AG09319 (cell line): ENCODE measurements at places on chromosomes 7 and 10.

DNA sequence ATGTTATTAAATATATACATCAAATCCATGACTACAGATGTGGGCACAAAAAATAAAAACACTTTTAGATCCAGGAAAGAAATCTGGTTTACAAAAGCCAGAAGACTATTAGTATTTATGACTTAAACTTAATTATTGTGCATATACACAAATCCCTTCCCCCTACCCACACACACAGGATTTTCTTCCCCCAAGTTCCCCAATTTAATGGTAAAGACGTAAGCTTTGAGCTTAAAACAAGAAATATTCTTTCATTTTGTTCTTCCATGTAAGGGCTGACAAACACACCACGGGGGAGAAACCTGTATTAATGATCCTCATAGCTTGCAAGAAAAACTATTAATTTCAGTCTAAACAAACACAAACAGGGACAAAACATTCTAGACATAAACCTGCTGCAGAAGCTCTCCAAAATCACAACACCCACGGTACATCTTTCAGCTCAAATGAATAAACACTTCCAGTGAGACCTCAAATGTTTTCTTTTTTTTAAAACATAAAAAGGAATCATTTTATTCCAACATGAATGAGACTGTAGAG lies 28.5 kb downstream of the OSBPL3 start:
- DNase-seq, result no peak

DNA sequence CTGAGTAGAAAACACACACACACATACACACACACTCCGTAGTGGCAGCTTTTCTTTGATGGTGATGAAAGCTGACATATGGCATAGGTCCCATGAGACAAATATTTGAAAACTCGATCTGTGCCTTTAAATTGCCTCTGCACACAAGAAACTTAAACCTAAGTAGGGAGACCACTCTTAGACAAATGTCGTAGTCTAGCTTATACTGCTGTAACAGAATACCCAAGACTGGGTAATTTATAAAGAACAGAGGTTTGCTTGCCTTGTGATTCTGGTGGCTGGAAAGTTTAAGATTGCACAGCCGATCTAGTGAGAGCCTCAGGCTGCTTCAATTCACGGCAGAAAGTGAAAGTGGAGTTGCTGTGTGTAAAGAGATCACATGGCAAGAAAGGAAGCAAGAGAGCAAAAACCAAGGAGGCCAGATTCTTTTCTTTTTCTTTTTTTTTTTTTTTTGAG lies 489.4 kb upstream of the SORCS1 start:
- DNase-seq, result peak; percentile 27

DNA sequence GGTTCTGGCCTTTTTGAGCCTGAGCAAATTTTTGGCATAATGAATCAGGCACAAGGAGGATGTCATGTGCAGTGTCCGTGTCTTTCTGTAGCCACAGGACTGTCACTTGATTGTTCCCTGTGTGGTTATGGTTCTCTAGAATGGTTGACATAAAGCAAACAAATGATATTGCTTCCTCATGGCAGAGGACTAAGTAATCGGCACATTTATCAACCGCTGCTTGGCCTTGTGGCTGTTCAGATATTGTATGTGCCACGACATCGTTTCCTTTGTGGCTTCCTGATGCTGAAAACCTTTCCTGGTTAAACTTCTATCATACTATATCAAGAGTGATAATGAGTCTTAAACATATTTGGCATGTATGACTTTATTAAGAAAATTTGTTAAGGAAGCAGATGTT lies 598.8 kb downstream of the SUGCT start:
- no peak for DNase-seq

GRCh38 chr10:78672918-78673317 lies 395.8 kb upstream of the ZMIZ1 start:
- DNase-seq, result no peak

- no peak for DNase-seq
These were observed 531.2 kb downstream of the HTR7 start for GRCh38 chr10:90326498-90327267.

- DNase-seq, result no peak
These were observed 35.2 kb downstream of the STK17A start for GRCh38 chr7:43618073-43618472.

DNA sequence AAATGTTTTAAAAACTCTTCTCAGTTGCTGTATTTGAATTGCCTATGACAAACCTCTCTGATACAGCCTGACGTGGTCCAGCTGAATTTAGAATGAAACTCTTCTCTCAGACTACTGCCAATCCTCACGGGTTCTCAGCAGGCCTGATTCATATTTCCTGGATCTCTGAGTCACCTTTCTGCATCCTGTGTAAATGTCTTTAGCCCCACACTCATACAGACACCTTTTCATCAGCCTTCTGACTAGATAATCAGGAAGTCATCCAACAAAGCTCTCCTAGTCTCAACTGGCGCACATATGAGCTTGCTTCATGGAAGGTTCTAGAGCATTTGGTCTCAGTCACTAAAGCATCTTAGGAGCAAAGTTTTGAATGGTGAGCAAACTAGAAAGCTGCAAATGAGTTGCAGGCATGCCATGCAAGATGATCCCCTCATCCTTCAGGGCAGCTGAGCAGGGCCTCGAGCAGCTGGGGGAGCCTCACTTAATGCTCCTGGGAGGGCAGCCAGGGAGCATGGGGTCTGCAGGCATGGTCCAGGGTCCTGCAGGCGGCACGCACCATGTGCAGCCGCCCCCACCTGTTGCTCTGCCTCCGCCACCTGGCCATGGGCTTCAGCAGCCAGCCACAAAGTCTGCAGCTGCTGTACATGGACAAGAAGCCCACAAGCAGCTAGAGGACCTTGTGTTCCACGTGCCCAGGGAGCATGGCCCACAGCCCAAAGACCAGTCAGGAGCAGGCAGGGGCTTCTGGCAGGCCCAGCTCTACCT lies 182.8 kb downstream of the ARHGAP12 start:
- DNase-seq, result peak; percentile 40

DNA sequence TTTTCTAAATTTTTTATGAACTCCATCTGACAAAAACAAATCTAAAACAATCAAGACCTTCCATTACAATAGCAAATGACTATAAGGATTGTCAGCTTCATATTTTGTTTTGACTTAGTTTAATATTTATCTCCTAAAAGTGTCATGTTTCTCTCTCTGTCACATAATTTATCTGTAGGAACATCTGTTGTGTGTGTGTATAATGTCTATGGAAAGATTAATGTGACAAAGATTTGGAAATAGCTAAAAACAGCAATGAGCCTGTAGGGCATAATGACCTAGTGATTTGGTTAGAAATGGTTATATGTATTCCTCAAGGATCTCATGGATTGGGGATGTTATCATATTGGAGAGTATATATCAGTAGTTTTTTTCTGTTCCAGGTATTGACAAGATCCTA lies 69.6 kb upstream of the MDFIC start:
- no peak for DNase-seq

GRCh38 chr10:72259491-72260238 lies 14.1 kb upstream of the DDIT4 start:
- peak; percentile 53 for DNase-seq

DNA sequence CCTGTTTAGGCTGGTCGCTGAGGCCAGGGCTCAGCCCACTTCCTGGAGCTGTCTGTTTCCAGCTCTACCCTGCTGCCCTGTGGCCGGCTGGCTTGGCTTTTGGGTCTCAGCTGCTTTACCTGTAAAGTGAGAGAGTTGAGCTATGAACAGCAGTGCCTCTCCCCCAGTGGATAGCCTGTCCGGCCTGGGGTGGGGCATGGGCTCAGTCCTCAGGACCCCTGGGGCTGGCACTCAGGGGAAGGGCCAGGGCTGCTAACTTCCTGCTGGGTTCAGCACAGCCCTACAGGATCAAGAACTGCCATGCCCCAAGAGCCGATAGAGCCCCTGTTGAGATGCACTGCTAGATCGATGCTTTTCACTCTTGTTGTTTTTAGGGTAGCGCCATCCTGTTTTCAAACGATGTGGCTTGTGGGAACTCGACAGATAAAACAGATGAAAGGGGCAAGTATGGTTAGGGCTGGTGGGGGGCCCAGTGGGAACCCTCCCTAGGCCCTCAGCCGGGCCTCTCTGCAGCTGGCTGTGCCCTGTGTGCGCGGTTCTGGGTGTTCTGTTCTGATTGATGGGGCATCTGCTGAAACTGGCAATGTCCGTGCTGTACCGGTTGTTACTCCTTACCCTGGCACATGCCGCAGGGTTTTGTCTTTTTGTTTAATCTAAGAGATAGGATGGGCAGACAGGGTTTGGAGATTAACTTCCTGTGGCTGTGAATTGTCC lies 10.0 kb upstream of the SFRP5 start:
- DNase-seq, result no peak

DNA sequence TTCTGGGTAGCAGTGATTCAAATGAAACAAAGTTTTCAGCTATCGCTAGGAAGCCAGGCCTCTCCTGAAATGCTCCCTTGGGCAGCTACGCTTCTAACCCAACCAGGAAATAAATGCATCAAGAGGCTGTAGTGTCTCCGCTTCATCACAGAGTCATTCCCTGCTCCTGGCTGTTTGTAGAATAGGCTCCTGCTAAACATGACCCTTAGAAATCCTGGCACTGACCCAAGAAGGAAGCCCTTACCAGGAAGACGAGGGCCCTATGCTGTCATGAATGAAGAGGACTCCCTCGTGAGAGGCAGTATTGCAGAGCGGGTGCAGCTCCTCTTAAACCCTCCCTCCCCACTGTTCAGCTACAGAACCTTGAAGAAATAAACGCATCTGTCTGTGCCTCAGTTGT lies 48.3 kb downstream of the NOD1 start:
- no peak for DNase-seq

DNA sequence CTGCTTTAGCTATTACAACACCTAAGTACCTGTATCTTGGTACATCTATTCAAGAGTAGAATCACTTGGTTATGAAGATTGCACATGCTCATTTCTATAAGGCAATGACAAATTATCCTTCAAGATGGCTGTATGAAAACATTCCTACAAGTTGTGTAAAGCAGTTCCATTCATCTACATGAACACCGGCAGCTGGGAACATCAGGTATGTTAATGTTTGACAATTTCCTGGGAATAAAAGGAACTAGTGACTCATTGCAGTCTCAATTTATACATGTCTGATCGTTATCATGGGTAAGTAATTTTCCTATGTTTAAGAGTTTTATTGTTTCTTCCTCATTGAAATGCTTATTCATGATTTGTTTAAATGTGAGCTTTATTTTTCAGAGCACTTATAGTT lies 203.2 kb upstream of the SEMA3E start:
- no peak for DNase-seq

- DNase-seq, result no peak
These were observed 656.0 kb downstream of the CNTNAP2 start for GRCh38 chr7:146772601-146773000.

DNA sequence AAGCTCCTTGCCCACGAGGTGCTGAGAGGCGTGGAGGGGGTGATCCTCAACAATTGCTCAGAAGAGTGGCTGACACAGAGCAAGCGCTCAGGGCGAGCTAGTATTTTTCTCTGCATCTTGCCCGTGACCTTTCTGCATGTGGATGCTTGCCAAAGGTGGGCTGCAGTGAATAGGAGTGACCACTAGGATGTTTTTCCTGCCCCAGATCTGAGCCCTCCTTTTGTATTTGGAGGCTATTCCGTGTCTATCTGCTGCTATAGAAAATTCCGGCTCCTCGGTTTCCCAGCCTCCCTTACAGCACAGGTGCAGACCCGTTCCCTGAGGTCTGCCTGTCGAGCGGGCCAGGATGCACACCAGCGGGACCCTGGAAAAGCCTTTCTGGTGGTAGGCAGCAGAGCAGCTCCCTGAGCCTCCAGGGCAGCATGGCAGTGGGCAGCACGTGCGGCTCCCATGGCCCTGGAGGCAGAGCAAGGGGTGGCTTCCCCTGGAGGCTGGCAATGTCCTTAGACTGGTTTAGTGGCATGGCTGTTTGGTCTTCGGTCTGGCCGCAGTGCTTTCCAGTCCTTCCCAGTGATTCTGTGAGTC lies 145.1 kb upstream of the PCBD1 start:
- no peak for DNase-seq

DNA sequence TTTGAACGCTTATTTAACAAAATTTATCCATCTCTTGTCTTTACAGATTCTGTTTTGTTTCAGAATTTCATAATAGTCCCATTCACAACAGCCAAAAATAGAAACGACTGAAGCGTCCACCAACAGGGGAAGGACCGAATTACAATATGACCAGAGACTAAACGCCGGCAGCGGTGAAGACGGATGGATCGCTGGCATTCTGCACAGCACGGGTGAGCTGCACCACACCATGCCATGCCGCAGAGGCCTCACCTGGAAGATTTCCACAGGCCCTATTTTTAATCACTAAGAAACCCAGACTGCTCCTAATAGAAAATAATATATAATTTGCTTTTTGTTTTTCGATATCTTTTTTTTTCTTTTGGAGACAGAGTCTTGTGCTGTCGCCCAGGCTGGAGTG lies 91.0 kb downstream of the ELFN1 start:
- DNase-seq, result no peak

GRCh38 chr7:47722126-47722525 lies 140.2 kb upstream of the TNS3 start:
- no peak for DNase-seq

- DNase-seq, result no peak
These were observed 40.0 kb upstream of the SRI start for GRCh38 chr7:88259656-88260380.

GRCh38 chr7:41069635-41070034 lies 633.3 kb downstream of the INHBA start:
- DNase-seq, result no peak

- DNase-seq, result no peak
These were observed 69.0 kb downstream of the CASD1 start for GRCh38 chr7:94578614-94579013.

DNA sequence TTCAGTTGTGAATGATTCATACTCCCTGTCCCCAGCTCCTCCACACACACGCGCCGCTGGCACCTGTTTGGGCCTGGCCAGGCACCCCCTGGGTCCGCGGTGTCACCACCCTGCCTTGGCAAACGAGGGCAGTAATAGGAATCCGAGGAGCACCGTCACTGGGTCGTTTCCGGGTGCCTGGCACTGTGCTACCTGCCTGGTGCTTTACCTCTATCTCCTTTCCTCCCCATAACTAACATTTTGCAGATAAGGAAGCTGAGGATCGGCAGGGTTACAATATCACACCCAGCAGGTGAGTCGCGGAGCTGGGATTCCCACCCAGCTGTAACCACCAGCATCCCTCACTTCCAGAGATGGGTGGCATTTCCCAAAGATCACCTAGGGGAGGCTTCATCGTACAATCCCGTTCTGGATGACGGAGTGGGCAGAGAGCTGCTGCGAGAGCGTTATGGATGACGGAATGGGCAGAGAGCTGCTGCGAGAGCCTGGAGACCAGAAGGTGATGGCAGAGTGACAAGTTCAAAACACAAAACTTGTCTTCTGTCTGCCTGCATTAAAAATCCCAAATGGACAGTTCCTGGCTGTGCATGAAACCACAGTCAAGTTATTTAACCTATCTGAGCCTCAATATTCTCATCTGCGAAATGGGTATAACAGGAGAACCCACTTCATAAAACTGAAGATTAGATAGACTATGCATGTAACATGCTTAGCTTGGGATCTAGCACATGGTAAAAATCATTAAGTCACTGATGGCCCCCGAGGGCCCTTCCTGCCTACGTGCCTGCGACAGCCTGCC lies 1.1 kb upstream of the HSPA12A start:
- DNase-seq, result no peak

DNA sequence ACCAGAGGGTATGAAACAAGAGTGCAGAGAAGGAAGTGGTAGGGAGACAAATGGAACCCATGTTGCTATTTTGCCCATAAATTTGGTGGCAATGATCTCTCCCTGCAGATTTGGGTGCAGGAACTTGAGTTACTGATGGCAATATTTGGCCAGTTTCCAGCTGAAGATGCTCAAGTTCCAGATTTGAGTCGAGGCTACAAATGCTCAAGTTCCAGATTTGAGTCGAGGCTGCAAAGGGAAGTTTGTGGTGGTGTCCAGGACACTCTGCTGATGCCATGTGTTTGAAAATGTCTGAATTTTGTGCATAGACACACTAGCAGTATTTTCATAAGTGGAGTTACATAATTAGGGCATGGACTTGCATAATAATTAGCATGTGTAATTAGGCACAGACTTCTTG lies 40.8 kb downstream of the TBXAS1 start:
- DNase-seq, result no peak
